Lung microvascular endothelial cell (primary cell): ENCODE measurements at places on chromosomes 3 and 15.

- DNase-seq, result no peak
These were observed 30.0 kb downstream of the MRAS start for GRCh38 chr3:138378331-138378730.

GRCh38 chr3:153173758-153174516 is 11.9 kb downstream of the RAP2B start:
- no peak for DNase-seq

DNA sequence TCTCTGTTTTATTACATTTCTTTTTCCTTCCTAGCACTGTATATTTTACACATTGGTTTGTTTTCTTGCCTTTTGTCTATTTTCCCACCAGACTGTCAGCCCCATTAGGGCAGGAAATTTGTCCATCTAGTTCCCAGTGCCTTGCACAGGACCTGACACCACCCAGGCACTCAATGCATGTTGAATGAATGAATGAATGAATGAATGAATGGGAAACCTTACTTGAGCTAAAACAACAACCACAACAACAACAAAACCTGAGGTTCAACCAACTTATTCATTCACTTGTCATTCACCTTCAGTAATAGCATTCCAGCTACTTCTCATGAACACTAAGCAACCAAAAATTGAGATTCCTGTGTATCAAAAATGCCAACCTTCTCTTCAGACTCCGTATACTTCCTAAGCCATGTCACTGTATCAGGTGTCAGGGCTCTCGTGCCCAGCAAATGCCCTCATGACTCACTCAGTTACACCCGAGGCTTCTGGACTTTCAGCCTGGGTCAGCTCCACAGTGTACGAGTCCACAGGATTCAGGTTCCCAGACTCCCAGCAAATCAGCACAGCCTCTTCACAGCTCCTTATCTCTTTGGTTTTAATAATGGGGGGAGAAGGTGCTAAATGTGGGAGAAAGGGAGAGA is 37.3 kb downstream of the FSD2 start:
- DNase-seq, result no peak

- no peak for DNase-seq
These were observed 590.9 kb downstream of the EPHA3 start for GRCh38 chr3:89698208-89698830.

GRCh38 chr3:159413319-159413718 is 575.3 kb upstream of the IL12A start:
- no peak for DNase-seq

- DNase-seq, result peak; percentile 83
These were observed 227.3 kb downstream of the ITPR1 start for GRCh38 chr3:4720316-4721075.

GRCh38 chr15:63953524-63953923 is 92.8 kb downstream of the DAPK2 start:
- no peak for DNase-seq

DNA sequence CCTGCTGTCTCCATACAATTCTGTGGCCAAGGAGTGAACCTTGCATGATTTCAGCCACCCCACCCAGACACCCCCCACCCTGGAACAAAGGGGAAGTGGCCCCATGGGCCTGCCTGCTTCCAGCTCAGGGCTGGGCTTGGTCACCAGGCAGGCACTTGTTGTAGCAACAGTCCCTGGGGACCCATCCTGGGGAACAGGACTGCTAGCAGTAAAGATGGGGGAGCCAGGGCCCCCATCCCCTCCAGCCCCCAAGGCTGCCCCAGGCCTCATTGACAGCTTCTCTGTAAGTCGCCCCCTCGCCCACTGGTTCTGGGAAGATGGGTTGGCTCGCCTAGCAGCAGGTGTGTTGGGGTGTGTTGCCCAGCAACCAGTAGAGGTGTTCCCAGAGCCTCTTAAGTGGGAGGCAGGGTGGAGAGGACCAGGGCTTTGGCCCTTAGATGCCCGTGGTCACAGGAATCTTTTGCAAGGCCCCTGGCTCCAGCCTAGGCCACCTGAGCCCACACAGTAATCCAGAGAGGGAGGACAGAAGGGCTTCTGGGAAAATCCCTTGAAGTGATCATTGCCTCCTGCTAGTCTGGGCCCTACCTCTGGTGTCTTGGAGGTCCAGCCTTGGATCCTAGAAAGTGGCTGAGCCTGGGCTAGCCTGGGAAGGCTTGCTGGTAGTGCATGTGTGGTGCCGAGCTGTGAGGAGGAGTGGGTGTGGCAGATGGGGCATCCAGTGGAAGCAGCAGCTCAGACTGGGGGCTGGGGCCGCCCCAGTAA is 48.9 kb downstream of the CYP11A1 start:
- DNase-seq, result no peak

GRCh38 chr15:33154351-33155166 is 40.0 kb downstream of the FMN1 start:
- no peak for DNase-seq
